ENCODE measurements at places on chromosomes 2 and 18.

DNA sequence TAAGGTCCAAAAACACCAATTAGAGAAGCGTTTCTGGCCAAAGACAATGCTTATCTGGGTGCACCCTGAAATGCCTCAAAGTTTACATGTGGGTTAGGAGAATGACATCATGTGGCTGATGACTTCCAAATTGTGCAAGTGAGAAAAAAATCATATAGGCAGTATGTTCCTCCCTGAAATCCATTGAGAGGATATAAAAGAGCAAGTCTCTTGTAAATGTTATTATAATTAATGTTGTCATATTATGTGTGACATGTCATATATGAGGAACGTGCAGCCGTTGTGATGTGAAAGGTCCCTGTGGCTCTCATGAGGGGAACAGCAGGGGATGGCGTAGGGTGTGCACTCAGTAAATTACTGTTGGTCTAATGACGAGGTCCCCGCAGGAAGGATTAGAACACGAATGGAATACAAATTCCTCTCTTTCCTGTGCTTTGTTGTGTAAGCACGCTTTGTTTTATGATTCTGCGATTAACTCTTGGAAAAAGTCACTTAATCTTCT lies 290.8 kb downstream of the PRKCE start:
- DNase-seq: no peak

- no peak for DNase-seq
Observed at GRCh38 chr2:63881205-63881604, 39.5 kb downstream of the UGP2 start.

- no peak for DNase-seq
Observed at GRCh38 chr18:24398540-24398939, 916 bp upstream of the OSBPL1A start.

DNA sequence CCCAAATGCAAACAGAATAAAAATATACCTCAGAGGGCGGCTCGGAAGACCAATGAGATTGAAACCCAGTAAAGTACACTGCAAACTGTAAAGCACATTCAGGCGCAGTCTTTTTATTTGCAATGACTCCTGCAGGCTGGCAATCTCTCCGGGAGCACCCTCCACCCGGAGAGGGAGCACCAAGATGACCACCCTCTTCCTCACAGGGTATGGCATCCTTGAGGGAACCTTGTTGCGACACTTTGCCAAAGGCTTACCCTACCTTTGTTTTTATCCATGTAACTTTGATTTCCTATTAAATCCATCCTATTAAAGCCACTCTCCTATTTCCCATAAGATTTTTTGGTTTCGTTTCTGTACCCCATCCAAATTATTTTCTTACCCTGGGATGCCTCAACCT lies 16.2 kb downstream of the CHST10 start:
- DNase-seq: no peak

- DNase-seq: no peak
Observed at GRCh38 chr2:18422432-18423165, 137.9 kb downstream of the RDH14 start.

GRCh38 chr18:52496426-52496825 lies 156.4 kb downstream of the DCC start:
- no peak for DNase-seq

- DNase-seq: no peak
Observed at GRCh38 chr2:22153931-22154613, 1030.3 kb downstream of the TDRD15 start.

DNA sequence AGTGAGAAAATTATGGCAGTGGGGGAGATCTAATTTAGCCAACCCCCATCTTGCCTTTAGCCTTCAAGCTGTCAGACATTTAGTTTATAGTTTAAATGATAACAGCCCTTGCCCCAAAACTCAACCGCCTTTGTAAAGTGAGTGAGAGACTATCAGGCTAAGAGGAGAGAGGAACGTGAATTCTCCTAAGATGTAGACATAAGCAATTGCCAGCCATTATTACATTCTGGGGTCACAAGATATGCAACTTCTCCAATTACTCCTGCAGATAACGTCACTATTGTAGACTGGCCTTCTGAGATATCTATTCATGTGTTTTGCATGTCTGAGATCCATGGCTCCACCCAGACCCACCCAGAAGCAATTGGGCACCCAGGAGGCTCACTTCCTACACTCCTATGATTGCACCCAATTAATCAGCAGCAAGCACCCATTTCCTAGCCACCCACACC lies 307.3 kb downstream of the NBAS start:
- no peak for DNase-seq

DNA sequence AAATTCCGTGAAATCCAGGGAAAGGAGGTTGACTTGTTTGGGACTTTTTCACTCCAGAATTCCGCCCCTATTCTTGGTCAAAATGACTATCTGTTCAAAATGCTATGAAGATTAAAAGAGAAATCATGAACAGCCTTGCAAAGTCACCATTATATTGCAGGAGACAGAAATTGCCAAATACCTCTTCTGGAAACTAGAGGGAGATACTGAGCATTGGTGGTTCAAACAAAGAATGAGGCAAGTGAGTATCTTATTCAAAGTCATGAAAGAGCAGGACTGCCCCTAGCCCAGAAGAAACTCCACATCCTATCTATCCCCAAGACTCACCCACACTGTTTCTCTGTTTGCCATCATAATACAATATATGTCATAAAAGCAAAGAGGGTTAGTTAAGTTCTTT lies 862.3 kb upstream of the POU3F3 start:
- no peak for DNase-seq

DNA sequence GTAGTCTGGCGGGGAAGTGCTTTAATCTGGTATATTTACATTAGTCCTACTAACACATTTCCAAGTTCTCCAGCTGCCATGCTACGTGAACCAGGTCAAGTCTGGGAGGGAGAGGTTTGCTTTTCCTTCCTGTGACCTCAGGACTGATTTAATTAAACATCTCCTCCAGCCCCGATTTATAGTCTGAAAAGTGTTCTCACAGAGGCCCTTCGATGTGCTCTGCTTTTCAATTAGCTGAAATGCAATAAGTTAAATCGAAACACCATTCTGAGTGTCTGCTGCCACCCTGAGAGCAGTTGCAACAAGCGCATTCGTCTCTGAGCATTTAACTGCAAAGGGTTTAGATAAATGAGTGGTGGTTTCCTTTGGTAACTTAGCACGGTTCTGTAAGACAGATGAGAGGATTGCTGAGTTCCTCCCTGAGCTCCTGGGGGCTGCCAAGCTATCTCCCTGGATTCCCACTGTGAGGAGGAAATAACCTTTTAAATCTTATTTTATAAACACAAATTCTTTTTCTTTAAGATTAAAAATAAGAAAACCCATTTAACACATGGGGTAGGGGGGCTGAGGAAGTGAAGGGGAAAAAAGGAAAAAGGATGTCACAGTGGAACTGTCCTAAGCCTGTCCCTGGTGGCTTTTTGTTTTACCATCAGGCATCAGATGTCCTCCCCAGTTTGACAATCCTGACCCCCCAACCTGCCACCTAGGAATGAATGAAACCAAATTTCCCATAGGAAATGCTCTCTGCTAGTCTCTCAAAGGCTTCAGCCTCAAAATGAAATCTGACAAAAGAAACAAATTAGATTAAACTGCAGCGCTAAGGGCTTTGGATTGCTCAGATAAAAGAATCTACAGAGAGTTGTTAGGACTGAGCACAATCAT lies 56.5 kb upstream of the CREB1 start:
- DNase-seq: no peak

DNA sequence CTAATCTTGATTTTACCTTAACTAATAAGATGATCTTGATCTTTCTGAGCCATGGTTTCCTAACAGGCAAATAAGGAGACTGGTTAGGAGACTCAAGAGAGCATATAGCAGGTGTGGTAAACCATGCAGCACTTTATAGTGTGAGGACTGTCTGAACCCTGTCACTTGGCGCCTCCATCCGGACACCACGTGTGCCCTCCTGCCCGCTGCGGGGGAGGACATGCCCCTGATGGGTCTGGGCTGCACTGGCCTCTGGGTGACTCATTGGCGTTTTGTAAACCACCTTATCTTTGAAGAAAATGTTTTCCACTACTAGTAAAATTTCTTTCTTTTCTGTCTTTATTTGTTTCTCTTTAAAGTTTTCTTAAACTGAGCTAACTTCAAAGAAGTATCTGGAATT lies 131.1 kb downstream of the FMNL2 start:
- DNase-seq: no peak

DNA sequence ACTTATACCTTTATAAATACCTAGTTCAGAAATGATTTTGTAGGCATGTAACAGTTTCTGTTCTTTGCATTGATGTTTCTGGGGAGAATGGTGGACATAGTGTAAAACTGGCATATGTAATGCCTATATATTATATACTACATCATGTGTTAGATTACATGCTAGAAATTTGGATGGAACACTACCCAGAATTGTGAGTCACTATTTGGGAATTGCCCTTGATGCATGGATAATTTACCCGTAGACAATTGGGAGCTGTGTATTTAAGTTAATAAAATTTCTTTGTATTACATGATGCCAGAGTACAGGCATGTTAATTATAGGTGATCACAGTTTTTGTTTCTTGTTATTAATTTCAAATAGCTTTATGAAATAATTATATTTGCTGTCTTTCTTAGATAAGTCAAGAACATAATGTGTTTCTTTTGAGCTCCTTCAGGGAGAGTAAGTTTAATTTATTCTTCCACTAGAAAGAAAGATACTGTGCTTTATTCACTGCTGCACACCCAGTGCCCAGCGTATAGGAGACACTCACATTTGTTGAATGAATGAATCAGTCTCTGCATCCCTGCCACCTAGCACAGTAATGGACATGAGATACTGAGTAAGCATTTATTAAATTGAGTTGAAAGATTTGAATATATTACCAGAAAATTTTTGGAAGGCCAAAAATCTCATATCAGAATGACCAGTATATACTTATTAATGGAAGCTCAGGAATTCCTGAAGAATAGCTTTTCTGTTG lies 16.9 kb downstream of the ACSL3 start:
- no peak for DNase-seq

DNA sequence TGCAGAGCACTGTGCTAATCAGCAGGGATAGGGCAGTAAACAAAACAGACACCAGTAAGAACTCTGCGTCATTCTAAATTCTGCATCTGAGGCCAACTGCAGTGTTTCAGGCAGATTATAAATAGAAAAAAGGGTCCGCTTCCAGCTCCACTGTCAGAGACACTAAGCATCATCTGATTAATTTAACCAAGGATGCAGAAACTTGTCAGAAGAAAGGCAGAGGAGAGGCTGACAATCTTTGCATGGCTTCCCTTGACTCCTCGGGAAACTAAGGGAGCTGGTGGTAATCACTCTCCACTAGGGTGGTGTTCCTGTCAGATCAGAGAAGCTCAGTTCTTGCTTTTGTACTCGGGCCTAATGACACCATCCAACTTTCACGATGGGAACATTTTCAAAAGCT lies 123.5 kb downstream of the DNAH6 start:
- DNase-seq: no peak

GRCh38 chr18:24190590-24190989 lies 51.7 kb downstream of the CABYR start:
- no peak for DNase-seq

GRCh38 chr2:140589273-140589672 lies 1541.5 kb downstream of the LRP1B start:
- no peak for DNase-seq

- DNase-seq: no peak
Observed at GRCh38 chr18:55458456-55459203, 129.4 kb downstream of the TCF4 start.

DNA sequence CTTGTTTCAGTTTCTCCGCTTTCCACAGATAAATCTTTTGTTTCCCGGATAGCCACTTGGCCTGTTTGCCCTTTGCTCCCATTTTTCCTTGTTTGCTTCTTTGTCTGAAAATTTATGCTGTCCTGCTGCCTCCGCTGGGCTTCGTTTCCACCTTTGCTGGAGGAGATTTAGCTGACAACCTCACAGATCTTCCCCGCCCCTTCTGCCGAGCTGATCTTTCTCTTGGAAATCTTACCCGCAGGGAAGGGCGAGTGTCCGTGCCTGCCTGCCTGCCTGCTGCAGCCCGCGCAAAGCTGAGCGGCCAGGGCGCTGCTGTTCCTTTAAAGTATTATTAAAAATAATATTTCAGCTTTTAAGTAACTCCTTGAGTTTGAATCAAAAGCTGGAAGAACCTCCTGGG lies 1.4 kb upstream of the XRCC5 start:
- no peak for DNase-seq

GRCh38 chr2:237859533-237860272 lies at the start of gene RAMP1:
Gene RAMP1, plus strand, starts transcription at chr2:237859623. Its CDS starts 53 bp downstream, at chr2:237859676.
- no peak for DNase-seq

DNA sequence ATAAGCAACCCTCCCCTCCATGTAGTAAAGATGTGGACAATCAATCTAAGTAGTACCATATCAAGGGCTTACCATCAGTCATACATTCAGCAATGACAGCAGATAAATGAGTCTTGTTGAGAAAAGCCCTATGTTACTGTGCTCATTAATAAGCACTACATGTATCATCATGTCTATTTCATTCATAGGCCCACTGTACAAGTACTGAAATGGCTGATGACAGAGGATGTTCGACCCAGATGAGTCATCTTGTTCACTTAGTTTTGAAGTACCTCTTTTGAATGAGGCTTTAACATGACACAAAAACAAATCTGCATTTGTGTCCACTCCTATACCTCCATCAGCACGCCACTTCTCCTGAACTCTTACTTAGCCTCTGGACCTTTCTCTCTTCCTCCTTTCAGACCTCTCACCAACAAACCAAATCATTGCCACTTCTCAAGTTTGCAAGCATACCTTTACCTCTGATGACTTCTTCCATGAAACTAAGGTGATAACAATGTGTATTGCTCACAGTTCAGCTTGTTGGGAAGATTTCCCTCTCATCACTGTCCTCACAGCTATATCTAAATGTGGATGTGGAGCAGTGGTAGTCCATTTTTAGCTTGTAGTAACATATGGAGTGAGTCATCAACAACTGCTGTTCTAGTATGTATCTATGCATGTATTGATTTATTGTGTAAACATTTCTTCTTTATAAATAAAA lies 921.0 kb upstream of the SLC39A10 start:
- DNase-seq: no peak

- no peak for DNase-seq
Observed at GRCh38 chr2:181923121-181923520, 31.6 kb downstream of the ITPRID2 start.

GRCh38 chr2:141055531-141055930 lies 1075.3 kb downstream of the LRP1B start:
- peak; percentile 10 for DNase-seq

DNA sequence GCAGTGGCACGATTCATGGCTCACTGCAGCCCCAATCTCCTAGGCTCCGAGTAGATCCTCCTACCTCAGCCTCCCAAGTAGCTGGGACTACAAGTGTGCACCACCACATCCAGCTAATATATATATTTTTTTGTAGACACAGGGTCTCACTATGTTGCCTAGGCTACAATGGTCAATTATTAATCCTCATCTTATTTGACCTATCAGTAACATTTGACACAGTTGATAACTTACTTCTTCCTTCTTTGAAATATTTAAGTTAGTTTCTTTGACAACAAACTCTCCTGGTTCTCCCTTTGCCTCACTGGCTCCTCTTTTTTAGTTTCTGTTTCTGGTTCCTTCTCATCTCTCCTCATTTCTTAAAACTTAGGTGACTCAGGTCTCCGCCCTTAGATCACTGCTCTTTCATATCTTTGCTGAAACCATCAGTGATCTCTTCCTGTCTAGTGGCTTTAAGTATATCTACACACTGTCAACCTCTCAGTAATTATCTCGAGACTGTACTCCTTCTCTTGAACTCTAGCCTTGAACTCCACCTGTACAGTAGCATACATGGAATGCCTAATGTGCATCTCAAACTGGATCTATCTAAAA lies 11.5 kb downstream of the PGAP1 start:
- no peak for DNase-seq

- DNase-seq: no peak
Observed at GRCh38 chr2:74872389-74872836, 38.5 kb downstream of the HK2 start.
